Left lobe of liver (tissue), 2 donors: ENCODE measurements at places on chromosomes 5 and 9.

DNA sequence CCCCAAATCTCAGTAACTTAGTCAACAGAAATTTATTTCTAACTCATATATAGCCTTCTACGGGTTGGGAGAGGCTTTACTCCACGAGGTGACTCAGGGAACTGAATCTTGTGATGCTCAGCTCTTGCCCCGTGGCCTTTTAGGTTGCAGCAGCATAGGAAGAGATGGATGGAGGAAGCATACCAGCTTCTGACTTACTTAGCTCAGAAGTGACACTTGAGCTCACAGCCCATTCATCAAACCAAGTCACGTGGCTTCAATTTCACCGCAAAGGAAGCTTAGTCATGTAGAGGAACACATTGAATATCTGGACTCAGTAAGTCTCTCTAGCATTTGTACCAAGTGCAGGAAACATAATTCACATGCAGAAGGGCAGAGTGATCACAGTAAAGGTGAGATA is 124.1 kb upstream of the KCNN2 start:
- DNase-seq = no peak

DNA sequence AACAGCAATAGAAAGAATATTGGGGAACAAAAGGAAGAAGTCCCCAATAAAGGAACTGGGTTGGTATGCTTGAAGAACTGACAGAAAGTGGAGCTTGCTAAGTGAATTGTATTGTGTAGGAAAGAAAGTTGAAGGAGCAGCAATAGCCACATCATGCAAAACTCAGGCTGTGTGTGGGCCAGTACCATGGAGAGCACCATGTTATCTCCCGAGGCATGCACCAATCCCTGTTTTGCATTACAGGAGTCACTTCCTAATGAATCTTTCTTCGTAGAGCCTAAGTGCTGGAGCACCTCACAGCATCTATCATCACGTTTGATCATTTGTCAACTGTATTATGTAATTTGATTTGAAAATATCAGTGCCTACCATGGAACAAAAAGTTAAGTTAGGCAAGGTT is 137.7 kb upstream of the NMUR2 start:
- no peak for DNase-seq

DNA sequence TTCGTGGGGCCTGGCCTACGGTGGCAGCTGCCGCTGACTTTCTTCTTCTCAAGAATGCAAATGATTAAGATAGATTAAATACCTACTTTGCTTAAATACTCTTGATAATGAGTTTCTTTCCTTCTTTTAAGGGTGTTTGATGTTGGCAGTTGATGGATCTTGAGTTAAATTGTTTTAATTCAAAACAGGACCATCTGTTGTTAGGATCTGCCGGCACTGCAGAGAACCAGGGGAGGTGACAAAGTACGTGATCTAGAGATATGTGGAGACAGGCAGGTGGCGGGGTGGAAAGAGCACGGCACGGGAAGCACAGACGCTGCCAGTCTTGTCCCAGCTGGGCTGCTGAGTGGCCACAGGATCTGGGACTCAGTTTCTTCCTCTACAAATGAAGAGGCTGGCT is 37.9 kb downstream of the MED27 start:
- no peak for DNase-seq

- DNase-seq = no peak
Measured at GRCh38 chr5:577800-578199, 34.3 kb upstream of the CEP72 start.
